CD4-positive, alpha-beta memory T cell (primary cell): ENCODE measurements at places on chromosomes 7 and 10.

GRCh38 chr7:109282726-109283125 lies 713.1 kb downstream of the DNAJB9 start:
- no peak for DNase-seq

DNA sequence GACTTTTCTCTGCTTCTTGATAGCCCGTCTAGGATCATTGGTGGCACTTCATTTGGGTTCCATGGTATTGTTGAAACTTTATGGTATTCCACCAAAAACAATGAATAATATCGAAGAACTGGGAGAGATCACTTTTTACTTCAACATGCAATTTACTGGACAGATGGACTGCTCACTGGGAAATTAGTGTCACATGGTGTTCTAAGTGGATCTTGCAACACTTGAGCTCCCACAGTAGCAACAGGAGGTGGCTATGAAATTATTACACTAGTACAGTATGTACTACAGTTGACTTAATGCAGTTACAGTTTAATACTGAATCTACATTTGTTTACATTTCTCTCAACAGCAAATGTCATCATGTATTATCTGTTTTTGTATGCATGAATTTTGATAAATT lies 997.3 kb downstream of the REEP3 start:
- no peak for DNase-seq

DNA sequence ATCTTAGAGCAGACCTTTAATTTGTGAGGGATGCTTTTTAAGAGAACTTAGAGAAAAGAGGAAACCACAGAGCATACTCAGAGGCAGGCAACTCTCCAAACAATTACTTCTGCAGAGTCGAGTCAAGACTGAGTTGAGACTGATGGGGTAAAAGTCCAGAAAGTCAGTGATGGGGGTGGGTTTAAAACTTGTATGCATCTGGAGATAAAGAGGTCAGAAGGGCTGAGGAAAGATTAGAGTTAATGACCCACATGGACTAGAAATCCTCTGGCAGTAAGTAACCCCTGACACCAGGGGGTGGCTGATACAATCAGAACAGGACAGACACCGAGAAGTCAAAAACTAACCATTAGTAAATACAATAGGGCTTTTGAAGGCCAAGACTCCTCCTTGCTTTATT lies 42.4 kb upstream of the SEPTIN7 start:
- DNase-seq: no peak

DNA sequence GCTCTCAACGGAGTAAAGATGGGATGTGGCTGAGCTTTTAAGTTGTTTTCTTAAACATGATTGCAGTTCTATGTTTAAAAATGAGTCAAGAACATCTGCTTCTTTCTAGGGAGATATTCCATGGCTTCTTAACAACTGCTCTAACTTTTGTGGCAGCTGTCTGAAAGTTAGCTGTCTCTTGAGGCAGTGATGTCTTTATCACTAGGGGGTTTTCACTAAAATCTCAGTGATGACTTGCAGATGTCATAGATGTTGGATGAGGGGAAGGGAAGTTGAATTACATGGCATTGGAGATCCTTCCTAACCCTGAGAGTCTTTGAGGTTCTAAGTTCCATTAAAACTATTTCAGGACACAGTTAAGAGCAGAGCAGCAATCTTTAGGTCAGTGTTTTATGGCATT lies 43.5 kb downstream of the PRKG1 start:
- no peak for DNase-seq

- no peak for DNase-seq
Measured at GRCh38 chr7:88184848-88185304, 35.0 kb downstream of the SRI start.

DNA sequence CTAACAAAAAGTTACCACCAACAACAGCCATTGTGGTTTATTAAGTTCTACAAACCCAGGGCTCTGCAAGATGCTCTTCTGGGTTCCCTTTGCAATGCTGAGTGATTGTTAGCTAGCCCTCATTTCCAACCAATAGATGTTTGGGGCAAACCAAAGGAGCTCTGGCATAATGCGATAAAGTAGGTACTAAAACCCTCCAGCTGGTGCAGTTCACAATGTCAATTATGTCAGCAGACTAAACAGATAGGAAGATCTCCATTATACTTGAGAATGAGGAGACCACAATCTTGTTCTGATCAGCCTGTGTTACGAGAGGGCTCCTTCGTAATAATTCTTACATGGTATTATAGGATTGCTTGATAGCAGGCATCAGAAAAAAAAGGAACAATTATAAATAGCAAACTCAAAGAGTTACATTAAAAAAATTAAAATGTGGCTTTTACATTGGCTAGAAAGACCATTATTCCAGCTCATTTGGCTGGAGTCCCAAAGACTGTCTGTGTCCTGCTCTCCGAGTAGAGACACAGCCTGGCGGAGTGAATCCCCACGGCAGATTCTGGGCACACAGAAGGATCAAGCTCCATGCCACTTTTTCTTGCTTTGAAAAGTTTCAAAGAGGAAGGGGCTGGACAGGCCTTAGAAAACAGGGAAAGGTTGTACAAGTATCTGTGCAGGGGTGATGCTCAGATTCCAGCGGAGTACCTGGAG lies 93.8 kb downstream of the ZRANB1 start:
- DNase-seq: no peak

- no peak for DNase-seq
Measured at GRCh38 chr10:59711871-59712494, 2.3 kb upstream of the SLC16A9 start.

DNA sequence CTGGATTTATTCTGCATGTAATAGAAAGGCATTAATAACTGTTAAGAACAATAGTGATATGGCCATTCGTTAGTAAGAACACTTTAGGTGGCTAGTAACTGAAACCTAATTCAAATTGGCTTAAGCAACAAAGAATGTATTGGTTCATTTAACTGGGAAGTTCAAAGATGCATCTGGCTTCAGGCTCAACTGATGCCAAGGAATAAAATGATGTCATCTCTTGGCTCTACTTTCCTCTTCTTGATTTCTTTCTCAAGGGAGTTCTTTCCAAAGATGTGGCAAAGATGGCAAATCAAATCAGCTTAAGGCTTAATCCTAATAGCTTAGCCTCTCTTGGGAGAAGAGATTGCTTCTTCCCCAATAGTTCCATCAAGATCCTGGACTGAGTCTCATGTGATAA lies 51.6 kb downstream of the PIK3CG start:
- DNase-seq: no peak

DNA sequence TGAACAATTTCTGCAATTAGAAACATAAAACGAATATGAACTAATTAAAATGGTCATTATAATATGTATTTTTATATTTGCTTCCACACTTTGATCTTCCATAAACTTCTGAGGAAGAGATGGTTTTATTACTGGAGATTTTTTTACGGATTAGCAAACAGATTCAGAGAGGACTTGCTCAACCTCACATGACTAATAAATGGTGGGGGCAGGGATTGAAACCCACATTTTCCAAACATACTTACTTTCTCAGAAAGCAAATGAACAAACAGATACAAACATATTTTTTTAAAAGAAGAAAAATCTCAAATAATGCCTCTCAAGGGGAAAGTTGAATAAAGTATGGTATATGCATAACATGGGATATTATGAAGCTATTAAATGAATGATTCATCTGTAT lies 18.3 kb downstream of the ANKMY2 start:
- no peak for DNase-seq

- DNase-seq: peak; percentile 81
Measured at GRCh38 chr10:5977471-5978229, at the start of gene IL15RA. Gene IL15RA, minus strand, starts transcription at chr10:5977543. Its CDS starts 51 bp downstream, at chr10:5977492.

DNA sequence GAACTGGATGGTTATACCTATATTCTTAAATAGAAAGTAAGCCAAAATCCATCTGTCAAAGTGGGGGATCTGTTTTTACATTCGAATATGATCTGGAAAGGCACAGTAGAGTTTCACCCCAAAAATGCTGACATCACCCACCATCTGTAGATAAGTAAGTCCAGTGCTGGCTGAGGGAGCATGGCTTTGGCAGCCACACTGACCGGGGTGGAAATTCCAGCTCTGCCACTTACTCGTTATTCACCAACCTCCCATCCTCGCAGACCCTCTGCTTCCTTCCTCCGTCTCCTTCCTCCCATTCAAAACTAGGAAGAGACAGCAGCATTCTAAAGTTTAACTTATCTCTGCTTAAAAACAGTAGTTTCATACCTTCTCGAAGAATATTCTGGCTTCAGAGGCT lies 84.9 kb upstream of the GATA3 start:
- no peak for DNase-seq

DNA sequence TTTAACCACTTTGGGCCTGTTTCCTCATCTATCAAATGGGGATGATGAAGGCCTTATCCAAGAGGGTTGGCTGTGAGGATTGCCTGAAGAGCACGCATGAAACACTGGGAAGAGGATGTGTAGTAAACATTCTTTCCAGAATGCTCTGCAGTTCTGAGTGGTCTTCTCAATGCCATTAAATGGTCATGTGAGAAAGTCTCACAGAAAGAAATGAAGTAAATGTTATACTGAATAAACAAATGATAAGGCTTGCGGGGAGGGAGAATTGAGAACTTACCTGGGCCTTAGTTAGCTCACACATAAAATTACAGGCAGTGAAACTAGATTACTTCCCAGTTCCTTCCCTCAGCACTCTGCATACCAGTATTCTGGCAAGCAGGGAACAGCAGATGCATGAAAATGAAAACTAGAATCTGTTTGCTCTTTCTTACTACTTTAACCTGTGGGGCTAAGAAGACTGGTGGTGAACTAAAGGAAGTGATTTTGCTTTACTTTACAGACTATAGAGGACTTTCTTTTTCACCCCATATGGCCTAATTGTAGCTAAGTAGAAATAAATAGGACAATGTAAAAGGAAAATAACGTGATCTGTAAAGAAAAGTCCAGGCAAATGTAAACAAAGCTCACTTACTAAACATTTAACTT lies 135.3 kb upstream of the CCDC6 start:
- no peak for DNase-seq
